ENCODE measurements at places on chromosomes 13 and 19. TPM values are rescaled to one million over a fixed set of nuclear protein-coding genes. Genes with fewer than 3 reads are reported as not detected.

DNA sequence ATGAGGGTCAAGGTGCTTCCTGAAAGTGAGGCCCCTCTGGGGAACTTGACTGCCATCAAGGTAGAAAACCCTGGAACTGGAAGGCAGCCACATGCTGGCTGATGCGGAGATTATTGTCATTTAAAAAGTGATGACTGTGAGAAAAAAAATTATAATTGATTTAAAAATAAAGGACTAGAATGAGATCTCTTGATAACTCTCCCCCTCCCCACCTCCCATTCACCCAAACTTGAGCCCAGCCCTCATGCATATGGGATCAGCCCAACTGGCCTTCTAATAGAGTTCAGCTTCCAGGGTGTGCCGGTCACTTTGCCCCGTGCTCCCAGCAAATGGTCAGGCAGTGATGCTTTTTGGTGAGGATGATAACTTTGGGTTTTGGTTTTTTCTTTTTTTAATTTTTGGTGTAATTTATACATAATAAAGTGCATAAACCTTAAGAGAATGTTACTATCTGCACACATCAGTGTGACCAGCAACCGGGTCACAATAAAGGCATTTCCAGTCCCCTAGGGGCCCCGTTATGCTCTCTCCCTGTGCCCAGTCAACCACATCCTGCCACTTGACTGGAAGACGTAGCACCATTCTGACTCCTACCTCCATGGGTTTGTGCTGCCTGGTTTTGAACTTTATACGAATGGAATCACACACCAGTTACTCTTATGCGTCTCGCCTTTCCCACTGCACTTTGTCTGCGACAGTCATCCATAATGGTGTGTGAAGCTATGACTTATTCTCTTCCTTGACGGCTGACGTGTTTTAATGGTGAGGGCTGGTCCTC, 187.9 kb downstream of the USP12 start:
- DNase-seq, result no peak

- DNase-seq, result no peak
Observed at GRCh38 chr19:13985771-13986347, 20.3 kb downstream of the RFX1 start.

Gene SYT3
- 1.2 TPM for polyA plus RNA-seq

Gene SEMA6B
- 3.1 TPM for polyA plus RNA-seq

GRCh38 chr13:110411688-110412059, 104.6 kb downstream of the COL4A2 start:
- no peak for DNase-seq

DNA sequence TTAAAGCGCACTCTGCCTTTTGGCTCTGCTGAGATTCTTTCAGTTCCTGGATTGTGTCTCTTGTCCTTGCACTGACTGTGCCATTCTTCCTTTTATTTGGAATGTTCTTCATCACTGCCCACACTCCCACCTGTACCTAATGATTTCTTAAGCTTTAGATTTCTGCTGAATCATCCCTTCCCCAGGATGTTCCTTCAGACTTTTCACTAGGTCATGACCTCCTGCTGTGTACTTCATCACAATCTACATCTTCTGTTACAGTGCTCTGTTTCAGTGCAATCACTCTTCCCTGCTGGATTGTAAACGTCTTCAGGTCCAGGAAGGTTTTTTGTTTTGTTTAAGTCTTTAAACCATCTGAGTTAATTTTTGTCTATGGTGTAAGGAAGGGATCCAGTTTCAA, 281.0 kb downstream of the ATP8A2 start:
- DNase-seq, result peak; percentile 48

Gene UHRF1
- 42.6 TPM for polyA plus RNA-seq

GRCh38 chr19:51371186-51371690, 1.2 kb downstream of the NKG7 start:
- DNase-seq, result no peak

GRCh38 chr13:60118696-60119400, 44.9 kb downstream of the DIAPH3 start:
- no peak for DNase-seq

GRCh38 chr19:15507068-15508034, 974 bp upstream of the CYP4F22 start:
- DNase-seq, result peak; percentile 23

Gene ADAMTS10
- polyA plus RNA-seq, result 39.1 TPM

Gene CEACAM16
- not detected for polyA plus RNA-seq

DNA sequence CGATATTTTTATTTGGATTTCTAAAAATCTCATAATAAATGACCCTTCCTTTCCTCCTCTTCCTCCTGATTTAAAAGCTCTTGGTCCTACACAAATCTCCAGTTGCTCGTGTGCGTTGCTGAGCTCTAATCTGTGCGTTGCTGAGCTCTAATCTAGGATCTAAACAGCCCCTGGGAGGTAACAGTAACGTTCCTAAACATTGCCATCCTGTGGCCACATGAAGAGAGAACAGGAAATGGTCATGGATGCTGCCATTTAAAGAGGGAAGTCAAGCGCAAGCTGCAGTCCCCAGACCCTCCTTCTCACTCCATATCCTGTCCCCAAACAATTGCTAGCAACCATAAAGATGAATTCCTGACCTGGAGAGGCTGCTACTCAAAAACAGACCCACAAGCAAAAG, 170.8 kb downstream of the NUFIP1 start:
- no peak for DNase-seq

Gene CBY2
- 0.74 TPM for polyA plus RNA-seq

DNA sequence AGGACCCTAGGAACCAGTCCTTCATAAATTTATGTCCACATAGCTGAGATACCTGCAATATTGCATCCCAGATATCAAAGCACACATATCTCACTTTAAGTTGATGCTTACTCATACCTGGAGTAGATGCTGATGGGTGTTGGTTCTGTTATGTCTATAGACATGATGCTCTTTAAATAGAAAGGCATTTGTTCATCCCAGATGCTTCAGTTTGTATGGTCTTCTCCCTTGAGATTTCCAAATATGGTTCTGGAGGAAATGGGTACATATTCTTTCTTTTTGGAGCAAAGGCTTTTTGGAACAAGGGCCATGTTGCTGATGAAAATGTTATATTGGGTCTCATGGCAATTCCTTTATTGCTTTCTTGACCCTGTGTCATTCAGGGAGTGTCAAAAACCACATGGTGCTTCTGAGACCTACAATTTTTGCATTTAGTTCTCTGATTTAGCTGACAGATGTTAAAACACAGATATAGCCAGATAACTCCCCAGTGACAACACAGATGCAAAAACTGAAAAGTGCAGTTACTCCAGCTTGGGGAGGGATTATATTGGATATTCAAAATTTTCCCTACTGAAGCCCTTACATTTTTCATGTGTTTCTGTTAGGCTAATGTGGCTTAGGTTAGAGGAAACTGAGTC, 211.4 kb downstream of the KCNRG start:
- DNase-seq, result no peak

Gene MAU2
- 82.5 TPM for polyA plus RNA-seq

Gene CALR
- 1,005 TPM for polyA plus RNA-seq

- no peak for DNase-seq
Observed at GRCh38 chr13:77034881-77035280, 7.9 kb upstream of the FBXL3 start.

- no peak for DNase-seq
Observed at GRCh38 chr13:92609376-92609775, 617.2 kb upstream of the GPC6 start.

- no peak for DNase-seq
Observed at GRCh38 chr19:52923778-52924593, 758 bp upstream of the ZNF888 start.

Gene PSG11
- polyA plus RNA-seq, result not detected

GRCh38 chr13:31846961-31847752, 107.8 kb downstream of the RXFP2 start:
- DNase-seq, result no peak

DNA sequence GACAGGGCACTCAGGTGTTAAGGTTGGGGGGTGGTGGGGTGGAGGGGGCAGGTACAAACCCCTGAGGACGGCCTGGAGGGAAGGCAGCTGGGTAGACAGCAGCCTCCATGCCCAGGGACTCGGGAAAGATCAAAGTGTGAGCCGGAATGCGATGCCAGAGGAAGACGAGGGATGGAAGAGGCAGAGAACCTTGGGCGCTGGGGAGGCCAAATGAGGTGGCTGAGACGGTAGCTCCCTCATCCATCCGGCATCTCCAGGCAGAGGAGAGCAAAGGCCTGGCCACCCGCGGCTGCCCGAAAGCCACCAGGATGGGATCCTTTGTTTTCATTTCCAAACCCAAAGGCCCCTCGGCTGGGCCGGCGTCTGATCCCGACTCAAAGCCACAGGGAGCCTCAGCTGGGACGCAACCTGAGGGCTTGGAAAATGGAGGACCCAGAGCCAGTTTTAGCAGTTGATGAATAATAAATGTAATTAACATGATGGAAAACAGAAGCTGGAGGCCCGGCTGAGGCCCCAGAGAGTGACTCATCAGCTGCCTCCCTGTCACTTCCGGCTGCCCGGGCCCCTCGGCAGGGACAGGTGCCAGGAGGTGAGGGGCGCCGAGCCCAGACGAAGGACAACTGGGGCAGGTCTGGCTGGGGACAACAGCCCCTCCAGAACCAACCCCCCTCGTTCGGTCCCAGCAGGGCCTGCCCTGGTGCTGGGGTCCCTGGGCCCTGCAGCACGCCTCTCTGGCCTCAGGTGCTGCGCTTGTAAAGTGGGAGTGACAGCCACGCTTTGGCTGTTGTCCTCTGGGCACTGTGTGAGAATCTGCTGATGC, 61.6 kb downstream of the CEBPG start:
- DNase-seq, result no peak

DNA sequence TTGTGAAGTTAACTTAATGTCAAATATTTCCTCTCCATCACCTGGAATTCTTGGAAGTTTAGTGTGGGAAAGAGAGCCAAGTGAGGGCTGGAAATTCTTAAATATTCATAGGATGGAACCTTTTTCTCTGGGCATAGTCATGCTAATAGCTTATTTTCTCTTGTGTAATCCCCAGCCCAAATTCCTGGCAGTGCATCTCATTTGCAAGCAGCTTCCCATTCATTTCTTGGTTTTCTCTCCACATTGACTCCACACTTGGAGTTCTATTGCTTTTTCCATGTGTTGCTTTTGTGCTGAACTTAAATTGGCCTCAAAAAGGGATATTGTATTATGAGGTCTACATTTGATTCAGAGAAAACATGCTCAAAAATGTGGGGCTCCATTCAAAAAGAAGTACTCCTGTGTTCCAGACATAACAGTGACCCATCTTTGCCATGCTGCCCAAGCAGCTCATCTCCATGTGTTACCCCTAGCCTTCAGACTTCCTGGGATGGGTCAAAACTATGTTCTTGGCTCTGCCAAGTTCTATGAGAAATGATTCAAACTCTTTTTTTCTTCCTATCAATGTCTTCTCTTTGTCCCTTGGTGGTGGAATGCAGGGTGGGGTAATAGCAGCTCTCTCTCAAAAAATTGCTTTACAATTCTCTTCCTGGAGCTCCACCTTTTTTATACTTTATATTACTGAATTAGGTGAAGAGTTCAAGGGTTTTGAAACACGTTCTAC, 2471.5 kb downstream of the PCDH9 start:
- no peak for DNase-seq

DNA sequence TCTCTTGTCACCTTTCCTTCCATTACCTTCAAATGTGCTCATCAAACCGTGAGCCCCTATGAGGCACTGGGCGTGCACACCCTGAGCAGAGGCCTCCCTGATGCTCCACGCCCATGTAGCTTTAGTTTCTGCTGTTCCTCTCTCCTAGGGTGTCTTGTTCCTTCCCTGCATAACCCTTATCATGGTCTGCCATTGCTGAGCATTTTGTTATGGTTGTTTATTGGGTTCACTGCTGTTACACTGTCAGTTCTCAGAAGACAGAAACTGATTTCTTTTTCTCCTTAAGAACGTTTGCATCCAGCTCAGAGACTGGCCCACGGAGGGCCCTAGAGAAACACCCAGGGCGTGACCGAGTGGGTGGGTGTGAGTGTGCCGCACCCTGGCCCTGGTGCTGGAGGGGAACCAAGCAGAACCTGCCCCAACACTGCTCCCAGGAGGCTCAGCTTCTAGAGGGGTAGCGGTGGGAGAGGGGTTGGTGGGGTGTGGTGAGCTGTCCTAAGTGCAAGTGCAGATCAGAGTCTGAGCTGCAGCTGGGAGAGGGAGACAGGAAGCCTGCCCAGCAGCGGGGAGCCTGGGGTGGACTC, 61.4 kb upstream of the URI1 start:
- DNase-seq, result no peak

GRCh38 chr13:80168089-80168850, 172.7 kb downstream of the SPRY2 start:
- no peak for DNase-seq

Gene KLF2
- 18.5 TPM for polyA plus RNA-seq

- no peak for DNase-seq
Observed at GRCh38 chr19:10685210-10685609, 16.0 kb upstream of the QTRT1 start.
